ENCODE measurements at places on chromosomes 16 and 17.

- no peak for DNase-seq
Observed at GRCh38 chr17:50916026-50916707, 50.0 kb upstream of the TOB1 start.

GRCh38 chr16:18841833-18842525 is 40.6 kb upstream of the ARL6IP1 start:
- no peak for DNase-seq

DNA sequence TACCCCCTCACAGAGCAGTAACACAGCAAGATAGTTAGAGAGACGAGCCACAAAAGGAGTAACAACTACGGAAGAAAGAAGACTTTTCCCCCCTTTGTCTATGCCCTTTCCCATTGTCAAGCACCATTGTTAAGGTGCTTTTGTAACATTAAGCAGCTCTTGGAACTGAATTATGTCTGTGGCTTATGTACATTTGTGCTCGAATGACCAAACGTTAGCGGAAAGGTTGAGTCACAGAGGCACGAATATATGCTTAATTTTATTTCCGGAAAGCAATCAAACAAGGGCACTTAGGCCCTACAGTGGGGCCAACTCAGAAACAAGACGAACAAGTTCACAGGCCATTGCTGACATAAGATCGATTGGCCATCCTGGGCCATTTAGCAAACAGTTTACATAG is 109.5 kb downstream of the ANKFN1 start:
- DNase-seq: no peak

DNA sequence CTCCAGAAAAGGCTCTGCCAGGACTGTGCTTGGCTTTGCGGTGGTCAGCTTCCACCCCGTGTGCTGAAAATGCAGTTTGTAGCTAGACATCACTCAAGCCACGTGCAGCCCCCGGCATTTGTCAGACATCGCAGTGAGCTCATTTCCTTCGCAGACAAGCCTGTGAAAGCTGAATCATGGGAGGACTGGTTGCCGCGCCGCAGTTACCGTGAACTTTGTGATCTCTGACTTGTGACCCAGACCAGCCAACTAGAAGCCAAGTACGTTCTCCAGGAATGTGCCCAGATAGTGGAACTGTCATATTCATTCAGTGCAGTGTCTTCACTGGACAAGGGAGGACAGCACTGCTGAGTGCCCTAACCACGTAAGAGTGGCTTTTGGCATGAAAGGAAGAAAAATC is 58.1 kb downstream of the NDE1 start:
- DNase-seq: no peak

DNA sequence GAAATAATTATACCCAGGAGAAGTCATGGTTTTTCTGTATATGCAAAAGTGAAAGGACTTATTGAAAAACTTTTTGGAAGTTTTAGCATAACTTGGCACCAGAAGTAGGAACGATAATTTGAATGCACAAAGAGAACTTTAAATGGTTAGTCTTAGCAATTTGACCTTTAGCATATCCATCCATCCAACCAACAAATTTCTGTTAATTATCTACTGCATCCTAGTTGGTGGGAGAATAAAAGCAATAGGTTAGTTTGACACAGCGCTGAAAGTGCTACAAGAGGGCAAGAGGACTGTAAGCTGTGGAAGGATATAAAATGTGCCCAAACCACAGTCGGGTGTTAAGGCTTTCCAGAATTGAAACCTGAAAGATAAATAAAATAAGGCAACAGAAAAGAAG is 17.6 kb downstream of the SPAG9 start:
- no peak for DNase-seq

DNA sequence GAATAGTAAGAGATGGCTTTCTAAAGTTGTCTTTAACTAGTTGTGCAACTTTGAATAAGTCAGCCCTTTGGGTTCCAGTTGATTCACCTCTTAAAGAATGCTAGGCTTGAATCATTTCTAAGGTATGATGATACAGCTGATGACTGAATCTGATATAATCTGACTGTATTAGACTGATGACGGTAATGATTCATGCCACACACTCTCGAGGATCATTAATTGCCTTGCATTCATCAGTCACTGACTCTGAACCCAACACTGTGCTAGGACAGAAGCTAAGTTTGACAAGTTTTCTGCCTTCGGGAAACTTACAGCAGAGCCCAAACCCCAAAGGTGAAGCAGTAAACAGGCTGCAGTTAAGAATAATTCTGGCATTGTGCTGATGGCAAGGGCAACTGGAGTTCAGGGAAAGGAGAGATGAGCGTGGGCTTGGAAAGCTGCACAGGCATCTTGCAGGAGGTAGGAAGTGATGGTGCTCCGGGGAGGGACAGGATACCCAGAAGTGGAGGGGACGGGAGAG is 25.8 kb downstream of the ASIC2 start:
- no peak for DNase-seq

DNA sequence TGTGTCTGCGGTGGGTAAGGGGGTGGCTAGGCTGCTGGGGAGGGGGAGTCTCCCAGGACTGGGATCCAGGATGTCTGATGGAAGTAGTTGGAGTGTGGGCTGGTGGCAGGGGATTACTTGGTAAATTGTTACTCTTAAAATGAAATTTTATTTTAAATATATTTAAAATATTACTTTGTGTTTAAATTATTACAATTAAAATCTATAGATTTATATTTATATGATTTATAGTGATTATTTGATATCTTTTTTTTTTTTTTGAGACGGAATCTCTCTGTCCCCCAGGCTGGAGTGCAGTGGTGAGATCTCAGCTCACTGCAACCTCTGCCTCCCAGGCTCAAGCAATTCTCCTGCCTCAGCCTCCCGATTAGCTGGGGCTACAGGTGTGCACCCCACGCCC is 18.6 kb downstream of the CPNE2 start:
- no peak for DNase-seq

DNA sequence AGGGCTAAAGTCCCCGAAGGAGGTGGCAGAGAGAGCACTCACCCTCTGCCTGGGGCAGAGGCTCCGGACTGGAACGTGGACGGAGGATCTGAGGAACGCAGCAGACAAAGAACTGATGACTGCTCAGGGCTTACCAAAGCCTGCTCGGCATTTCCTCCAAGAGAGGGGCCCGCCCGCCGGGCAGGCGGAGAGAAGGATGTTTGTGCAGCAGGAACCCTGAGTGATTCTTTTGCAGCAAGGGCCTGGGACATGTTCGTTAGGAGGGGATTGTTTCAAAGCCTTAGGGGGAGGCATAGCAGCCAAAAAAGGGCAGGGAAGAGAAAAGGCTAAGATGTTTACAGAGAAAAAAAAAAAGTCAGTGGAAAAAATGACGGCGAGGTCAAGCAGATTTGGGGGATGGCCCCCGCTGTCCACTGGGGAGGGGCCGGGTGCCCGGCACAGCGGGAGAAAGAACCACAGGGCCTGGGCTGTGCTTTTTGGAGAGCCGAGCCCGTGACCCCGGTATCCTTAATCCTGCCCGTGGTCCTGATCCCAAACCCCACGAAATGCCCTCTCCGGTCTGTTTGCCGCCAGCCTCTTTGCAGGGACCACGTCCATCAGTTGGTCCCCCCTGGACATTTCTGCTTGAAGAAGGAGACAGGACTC is 129.3 kb downstream of the NTN1 start:
- DNase-seq: no peak

- no peak for DNase-seq
Observed at GRCh38 chr16:64417711-64418227, 704.1 kb downstream of the CDH11 start.

DNA sequence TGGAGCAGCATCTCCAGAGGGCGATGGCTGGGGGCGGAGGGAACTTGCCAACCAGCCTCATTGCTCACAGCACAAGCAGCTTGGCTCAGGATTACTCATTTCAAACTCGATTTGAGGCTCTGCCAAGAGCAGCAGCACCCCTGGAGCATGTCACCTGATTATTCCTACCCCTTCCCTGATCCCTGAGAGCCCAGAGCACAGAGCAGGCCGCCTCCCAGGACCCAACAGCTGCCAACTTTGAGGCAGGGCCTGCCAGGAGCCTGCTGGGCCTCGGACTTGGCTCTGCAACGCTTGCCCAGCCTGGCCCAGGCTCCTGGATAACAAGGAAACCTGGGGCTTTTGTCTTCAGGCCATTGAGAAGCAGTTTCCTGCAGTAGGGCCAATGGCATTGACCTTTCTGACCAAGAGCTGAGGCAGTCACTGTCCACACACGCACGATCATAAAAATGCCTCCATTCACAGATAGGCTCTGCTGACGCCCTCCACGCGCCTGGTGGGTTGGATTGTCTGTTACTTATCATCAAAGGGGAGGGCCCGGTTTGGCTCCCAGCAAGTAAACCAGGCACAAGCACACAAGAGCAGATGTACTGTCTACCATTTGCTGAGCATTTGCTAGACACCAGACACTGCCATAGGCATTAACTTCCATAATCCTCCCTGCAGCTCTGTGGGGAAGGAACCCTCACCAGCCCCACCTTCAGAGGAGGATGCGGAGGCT is 406.6 kb upstream of the EEF2KMT start:
- no peak for DNase-seq

GRCh38 chr17:78383725-78384471 is 5.4 kb downstream of the PGS1 start:
- DNase-seq: peak; percentile 80

DNA sequence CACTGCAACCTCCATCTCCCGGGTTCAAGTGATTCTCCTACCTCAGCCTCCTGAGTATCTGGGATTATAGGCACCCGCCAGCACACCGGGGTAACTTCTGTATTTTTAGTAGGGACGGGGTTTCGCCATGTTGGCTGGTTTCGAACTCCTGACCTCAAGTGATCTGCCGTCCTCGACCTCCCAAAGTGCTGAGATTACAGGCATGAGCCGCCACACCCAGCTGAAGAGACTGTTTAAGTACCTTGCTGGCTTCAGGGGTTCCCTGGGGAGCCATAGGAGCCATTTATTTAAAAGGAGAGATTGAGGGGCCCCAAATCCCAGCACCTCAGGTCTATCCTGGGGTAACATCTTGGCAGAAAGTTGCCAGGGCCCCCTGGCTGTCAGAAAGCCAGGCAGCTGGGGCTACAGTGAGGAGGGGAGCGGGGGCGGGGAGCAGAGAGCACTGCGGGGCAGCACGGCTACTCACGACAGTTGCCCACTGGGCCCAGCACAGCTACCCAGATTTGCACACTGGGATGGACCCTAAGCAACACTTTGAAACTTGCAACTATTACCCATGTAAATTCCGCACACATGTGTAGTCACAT is 1.6 kb downstream of the SNAI3 start:
- DNase-seq: no peak

DNA sequence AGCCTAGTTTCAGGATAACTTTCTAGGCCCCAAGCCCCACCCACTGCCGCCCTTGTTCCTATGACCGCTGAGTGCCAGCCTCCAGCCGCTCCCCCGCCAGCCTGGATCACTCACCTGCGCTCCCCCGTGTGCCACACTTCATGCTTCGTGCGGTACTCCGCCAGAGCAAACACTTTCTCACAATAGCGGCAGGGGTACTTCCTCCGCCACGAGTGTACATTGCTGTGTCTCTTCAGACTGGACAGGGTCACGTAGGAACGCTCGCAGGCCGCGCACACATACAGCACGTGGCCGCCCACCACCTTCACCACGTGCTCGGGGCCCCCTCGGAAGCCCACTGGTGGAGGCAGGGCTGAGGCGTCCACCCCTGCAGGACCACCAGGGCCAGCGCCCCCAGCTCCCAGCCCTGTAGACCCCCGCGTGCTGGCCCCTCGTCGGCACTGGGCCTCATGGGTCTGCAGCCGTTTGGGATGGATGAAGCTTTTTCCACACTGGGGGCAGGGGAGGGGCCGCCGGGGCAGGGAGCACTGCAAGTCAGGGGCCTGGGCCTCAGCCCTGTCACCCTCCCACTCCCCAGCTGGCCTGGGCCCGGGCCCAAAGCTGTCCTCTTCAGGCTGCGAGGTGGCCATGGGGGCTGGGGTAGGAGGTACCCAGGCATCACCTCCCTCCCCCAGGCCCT is 13.7 kb downstream of the ZBTB4 start:
- DNase-seq: no peak

DNA sequence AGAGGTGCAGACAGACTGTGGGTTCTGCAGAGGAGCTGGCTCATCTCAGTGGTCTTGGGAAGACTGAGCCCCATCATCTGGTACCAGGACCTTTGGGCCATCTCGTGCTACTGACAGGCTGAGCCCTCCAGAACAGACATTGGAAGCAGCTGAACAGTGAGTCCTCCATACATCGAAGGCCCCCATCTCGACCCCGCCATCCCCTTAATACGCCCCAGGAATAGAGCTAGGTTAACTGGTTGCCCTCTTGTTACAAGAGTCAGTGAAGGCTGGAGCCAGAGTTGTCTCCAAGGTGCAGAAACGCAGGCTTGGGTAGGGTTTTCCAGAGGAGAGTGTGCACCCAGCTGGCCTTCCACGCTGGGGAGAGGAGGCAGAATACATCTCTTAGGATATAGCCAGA is 76.0 kb downstream of the N4BP1 start:
- DNase-seq: no peak

DNA sequence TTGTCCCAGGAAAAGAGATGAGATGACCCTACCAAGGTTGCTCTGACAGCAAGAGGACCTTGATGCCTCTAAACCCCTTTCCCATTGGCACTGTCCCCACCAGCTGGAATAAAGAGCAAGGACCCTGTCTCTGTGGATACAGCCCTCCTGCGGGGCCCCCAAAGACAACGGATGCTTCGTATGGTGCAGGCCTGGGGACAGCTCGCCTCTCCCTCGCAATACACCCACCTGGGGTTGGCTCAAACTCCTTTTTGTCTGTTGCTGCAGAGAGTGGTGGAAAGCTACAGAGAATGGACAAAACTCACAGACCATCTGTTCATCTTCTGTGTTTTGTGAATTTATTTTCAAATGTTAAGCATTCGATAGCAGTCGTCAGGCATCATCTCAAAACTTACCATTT is 27.6 kb upstream of the CACNG3 start:
- DNase-seq: no peak

DNA sequence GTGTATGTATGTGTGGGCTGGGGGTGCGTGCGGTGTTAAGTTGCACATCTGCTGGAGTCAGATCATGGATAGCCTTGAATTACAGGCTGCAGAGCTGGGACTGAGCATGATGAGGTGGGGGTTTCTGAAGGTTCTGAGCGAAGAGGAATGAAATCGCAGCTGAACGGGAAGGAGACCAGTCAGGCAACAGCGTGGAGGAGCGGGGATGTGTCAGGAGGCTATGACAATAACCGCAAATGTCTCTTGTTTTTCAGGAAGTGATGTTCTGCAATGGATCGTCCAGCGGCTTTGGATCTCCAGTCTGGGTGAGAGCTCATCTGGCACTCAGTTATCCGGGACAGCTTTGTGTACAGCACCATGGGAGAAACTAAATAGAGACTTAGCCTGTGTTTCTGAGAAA is 20.9 kb downstream of the RGS9 start:
- DNase-seq: no peak

GRCh38 chr17:42097691-42098631 is at the start of gene ZNF385C:
ZNF385C (minus strand) TSS chr17:42098473; CDS start chr17:42063056, 35,417 bp downstream.
- peak; percentile 45 for DNase-seq

DNA sequence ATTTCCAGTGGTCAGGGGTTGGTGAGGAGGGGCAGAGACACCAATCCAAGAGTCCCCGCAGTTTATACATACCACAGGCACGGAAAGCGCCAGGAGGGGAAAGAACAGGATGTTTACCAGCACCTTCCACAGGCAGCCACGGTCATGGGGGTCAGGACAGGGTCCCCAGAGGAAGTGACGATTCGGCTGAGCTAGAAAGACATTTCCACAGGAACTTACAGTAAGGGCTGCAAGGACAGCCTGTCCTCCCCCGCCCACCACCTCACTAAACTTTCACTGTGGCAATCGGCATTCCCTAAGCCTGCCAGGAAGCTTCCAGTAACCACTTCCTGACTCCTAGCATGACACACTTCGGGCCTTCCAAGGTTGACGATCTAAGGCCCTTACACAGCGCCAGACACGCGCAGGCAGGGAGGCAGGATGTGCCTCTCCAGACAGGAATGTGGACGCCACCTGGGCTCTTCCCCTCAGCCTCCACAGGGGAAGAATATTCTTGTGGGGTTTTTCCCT is 1.2 kb upstream of the MT2A start:
- DNase-seq: no peak
